ENCODE measurements at places on chromosomes 12 and 14. TPM values are rescaled to one million over a fixed set of nuclear protein-coding genes. Genes with fewer than 3 reads are reported as not detected.

The PIANP gene
- 3.1 TPM for total RNA-seq

GRCh38 chr12:124946447-124946793 is 32.0 kb upstream of the UBC start:
- no peak for DNase-seq

DNA sequence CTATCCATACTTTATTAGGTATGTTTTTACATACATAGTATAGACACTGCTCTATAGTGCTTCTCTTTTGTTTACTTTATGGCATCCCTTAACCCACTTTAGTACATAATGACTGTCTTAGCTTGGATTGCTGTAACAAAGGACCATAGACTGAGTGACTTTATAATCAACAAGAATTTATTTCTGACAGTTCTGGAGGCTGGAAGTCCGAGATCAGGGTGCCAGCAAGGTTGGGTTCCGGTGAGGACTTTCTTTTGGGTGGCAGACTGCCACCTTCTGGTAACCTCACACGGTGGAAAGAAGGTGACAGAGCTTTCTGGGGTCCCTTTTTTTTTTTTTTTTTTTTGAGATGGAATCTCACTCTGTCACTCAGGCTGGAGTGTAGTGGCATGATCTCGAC is 48.6 kb upstream of the PPM1H start:
- no peak for DNase-seq

- no peak for DNase-seq
Measured at GRCh38 chr14:45359746-45360145, 106.7 kb upstream of the MIS18BP1 start.

DNA sequence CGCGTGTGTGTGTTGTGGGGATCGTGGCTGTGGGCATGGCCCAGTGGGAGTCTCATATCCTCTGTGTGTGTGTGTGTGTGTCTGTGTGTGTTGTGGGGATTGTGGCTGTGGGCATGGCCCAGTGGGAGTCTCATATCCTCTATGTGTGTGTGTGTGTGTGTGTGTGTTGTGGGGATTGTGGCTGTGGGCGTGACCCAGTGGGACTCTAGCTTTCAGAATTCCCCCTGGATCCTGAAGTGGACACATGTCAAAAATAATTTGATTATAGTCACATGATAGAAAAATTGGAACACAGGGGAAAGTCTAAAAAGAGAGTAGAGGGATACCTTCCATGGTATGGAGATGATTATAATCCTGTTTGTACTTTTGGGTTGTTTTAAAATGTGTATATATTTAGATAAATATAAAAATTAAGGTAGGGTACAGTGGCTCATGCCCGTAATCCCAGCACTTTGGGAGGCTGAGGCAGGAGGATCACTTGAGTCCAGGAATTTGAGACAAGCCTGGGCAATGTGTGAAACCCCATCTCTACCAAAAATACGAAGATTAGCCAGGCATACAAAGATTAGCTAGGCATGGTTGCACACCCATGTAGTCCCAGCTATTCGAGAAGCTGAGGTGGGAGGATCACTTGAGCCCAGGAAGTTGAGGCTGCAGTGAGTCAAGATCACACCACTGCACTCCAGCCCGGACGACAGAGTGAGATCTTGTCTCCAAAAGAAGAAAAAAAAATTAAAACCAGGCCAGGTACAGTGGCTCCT is 11.0 kb downstream of the PAPLN start:
- DNase-seq: no peak

GRCh38 chr12:13007496-13008233 is 7.6 kb upstream of the HEBP1 start:
- no peak for DNase-seq

GRCh38 chr12:129064209-129064855 is 211.1 kb downstream of the GLT1D1 start:
- DNase-seq: no peak

GRCh38 chr14:85943192-85943591 is 413.2 kb downstream of the FLRT2 start:
- DNase-seq: no peak

DNA sequence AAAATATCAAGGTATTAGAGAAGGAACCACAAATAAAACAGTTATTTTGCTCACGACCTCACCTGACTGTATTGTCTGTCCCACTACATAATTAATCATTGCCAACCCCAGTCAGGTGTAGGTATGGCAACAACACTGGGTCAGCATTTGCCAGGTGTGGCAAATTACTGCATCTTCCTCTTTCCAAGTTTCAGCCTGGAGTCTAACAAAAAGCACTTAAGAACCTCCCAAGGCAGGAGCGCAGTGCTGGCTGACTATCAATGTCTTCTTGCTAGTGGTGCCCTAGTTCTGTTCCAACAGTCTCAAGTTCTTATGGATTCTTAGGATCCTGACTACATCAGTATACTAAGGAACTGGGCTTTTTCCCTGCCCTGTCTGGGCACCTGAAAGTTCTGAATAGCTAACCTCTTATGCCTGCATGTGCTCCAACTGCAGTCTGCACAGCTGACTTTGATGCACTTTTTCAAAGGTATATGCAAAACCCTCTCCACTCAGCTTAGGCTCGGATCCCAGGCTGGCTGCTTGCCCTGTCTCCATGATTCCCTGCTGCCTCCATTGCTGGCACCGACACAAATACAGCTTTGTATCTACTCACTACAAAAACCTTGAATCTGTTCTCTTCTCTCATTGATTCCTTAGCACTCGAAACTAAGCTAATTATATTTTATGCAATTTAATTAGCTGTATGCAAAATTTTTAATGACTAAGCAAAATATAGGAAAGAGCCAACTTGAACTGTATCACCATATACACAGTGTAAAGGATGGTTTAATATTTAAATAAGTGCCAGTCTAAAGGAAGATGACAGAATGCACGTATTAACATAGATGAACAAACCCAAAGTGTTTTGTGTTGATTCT is 113.3 kb downstream of the PRKD1 start:
- no peak for DNase-seq

DNA sequence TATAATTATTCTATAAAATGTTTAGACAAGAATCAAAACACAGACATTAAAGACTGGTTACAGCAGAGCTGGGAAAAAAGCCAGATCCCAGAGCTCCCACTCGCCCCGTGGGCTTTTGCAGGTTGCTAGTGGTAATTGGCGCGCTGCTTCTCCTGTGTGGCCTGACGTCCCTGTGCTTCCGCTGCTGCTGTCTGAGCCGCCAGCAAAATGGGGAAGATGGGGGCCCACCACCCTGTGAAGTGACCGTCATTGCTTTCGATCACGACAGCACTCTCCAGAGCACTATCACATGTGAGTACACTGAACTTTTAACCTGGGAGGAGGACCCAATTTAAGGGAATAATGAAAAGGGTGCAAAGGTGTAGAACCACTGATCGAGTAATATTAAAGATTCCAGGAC is 7.5 kb downstream of the TMEM52B start:
- no peak for DNase-seq

GRCh38 chr14:73727166-73727565 is 13.0 kb upstream of the PNMA1 start:
- no peak for DNase-seq

GRCh38 chr14:57479197-57479596 is 14.5 kb downstream of the CCDC198 start:
- no peak for DNase-seq

- no peak for DNase-seq
Measured at GRCh38 chr12:112322882-112323547, 59.2 kb downstream of the HECTD4 start.

- no peak for DNase-seq
Measured at GRCh38 chr12:6172086-6172485, 28.1 kb upstream of the CD9 start.
